ENCODE measurements at places on chromosomes 7 and 10. TPM values are rescaled to one million over a fixed set of nuclear protein-coding genes. Genes with fewer than 3 reads are reported as not detected.
A peak's percentile ranks its signal among the peaks of the same experiment; 100 is the strongest.

Gene SMARCD3
- 2.9 TPM for total RNA-seq

- DNase-seq = peak; percentile 76
- peak overlapping the region; percentile 75 for H3K4me3 ChIP-seq
- H3K36me3 ChIP-seq = peaks cover 2% of the 10 kb centered on the region
- peaks cover 25% of the 10 kb centered on the region for H3K4me1 ChIP-seq
- H3K27ac ChIP-seq = no peak overlapping the region
These were observed 257.7 kb upstream of the NFE2L3 start for GRCh38 chr7:25894002-25894901.

DNA sequence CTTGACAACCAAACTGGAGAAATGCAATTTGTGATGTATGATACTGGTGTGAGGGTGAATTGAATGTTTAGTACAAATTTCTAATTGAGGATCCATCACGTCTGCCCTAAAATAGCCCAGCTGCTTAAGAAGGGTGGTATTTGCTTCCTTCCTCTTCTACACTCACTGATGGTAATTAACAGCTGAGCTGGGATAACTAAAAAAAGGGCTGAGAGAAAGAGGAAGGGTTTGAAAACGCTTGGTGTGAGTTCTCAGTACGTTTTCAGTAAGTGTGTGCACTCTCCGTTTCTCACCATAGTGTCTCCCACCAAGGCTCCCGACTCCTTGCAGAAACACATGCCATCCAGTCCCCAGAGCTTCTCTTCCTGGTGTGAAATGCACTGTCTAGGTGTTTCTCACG is 54.3 kb downstream of the MAP3K8 start:
- no peak overlapping the region for H3K4me3 ChIP-seq
- DNase-seq = no peak
- peaks cover 23% of the 10 kb centered on the region for H3K27me3 ChIP-seq
- no peak overlapping the region for H3K27ac ChIP-seq
- H3K4me1 ChIP-seq = peaks cover 28% of the 10 kb centered on the region

Gene SPDYE18
- 0.26 TPM for total RNA-seq

- peak overlapping the region; percentile 21 for H3K27ac ChIP-seq
- DNase-seq = no peak
- peaks cover 11% of the 10 kb centered on the region for H3K4me1 ChIP-seq
- H3K27me3 ChIP-seq = peaks cover 78% of the 10 kb centered on the region
These were observed 628 bp downstream of the HPSE2 start for GRCh38 chr10:99234791-99235657.

DNA sequence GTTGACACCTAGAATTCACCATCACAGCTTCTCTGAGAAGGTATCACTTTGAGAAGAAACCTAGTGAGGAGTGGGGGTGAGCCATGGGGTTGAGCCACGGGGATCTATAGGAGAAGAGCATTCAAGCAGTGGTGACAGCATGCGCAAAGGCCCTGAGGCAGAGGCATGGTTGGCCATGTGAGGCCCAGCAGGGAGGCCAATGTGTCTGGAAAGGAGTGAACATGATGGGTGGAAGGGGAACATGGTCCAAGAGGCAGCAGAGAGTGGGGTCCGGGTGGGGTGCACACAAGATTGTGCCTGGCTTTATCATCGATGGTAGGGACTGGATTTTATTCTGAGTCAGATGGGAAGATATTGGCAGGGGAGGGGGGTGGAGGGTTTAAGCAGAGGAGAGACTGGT is 36.0 kb upstream of the LEP start:
- H3K27me3 ChIP-seq = peaks cover 49% of the 10 kb centered on the region
- no peak overlapping the region for H3K27ac ChIP-seq
- DNase-seq = no peak
- H3K4me3 ChIP-seq = no peak overlapping the region
- H3K36me3 ChIP-seq = no peaks in the 10 kb centered on the region

GRCh38 chr10:82609845-82610244 is 734.9 kb downstream of the NRG3 start:
- no peak for DNase-seq
- H3K4me1 ChIP-seq = no peaks in the 10 kb centered on the region
- no peaks in the 10 kb centered on the region for H3K27me3 ChIP-seq
- no peak overlapping the region for H3K4me3 ChIP-seq

Gene ARID5B
- total RNA-seq = 56.9 TPM

GRCh38 chr7:115889669-115889984 is 140.9 kb downstream of the TFEC start:
- H3K27me3 ChIP-seq = no peaks in the 10 kb centered on the region
- H3K36me3 ChIP-seq = no peaks in the 10 kb centered on the region
- no peak for DNase-seq
- no peaks in the 10 kb centered on the region for H3K4me1 ChIP-seq
- H3K4me3 ChIP-seq = no peak overlapping the region

DNA sequence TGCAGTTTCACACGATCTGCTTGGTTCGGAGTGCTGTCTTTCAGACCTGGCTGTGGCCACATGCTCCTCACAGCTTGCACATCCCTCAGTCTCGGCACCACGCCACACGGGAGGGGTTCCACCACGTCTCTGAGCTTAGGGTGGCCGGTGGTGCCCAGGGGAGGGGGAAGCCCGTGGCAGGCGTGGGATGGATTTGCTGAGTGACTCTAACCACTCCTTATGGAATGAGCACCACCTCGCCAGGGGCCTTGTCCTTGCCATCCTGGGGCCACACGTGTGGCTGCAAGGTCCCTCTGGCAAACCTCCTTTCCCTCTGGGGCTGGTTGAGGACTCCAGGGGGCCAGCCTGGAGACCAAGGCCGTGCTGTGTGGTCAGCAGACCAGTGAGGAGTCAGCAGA is 29.1 kb upstream of the FAM20C start:
- H3K4me3 ChIP-seq = no peak overlapping the region
- H3K4me1 ChIP-seq = peaks cover 2% of the 10 kb centered on the region
- peaks cover 2% of the 10 kb centered on the region for H3K27me3 ChIP-seq
- no peak for DNase-seq
- no peaks in the 10 kb centered on the region for H3K36me3 ChIP-seq
- H3K27ac ChIP-seq = no peak overlapping the region

Measured in activated CD4-positive, alpha-beta T cell treated with anti-CD3 and anti-CD28 coated beads, Interleukin-2, amount 10 ng/mL, durations not matched to agents 24 days and 14 days (primary cell).